ENCODE measurements at places on chromosomes 3 and 15.
A peak's percentile ranks its signal among the peaks of the same experiment; 100 is the strongest.

- peak; percentile 45 for DNase-seq
Observed at GRCh38 chr15:50183112-50183794, 1.3 kb downstream of the SLC27A2 start.

- DNase-seq: no peak
Observed at GRCh38 chr3:180073561-180073960, 36.8 kb upstream of the PEX5L start.

DNA sequence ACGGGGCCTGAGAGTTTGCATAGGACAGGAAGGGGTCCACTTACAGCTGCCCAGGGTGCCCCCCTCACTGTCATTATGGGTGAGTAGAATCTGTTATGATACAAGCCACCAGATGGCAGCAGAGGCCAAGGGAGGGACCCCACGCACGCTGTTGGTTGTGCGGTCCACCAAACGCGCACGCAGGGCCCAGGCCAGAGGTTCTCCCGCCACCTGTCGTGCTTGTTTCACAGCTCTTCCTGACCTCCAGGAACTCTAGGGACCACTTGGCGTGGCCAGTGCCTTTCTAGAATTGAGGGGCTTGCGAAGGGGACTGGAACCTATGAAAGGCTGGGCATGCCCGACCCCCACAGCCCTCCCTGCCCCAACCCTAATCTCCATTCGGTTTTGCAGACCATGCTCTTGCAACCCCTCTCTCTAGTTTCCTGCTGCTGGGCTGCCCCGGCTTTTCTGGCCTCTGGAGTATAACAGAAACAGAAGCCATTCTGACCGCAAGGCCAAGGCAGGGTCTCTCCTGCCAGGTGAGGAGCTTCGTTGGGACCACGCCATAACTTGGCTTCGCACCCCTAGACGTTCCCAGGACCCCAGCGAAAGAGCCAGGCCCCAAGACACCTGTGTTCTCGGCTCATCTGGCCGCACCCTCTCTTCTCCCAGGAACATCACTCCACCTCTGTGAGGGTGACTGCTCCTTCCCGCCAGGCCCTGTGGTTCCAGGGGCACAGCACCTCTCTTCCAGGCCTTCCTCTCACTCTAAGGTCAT lies 46.0 kb downstream of the ALDH1L1 start:
- DNase-seq: peak; percentile 50

DNA sequence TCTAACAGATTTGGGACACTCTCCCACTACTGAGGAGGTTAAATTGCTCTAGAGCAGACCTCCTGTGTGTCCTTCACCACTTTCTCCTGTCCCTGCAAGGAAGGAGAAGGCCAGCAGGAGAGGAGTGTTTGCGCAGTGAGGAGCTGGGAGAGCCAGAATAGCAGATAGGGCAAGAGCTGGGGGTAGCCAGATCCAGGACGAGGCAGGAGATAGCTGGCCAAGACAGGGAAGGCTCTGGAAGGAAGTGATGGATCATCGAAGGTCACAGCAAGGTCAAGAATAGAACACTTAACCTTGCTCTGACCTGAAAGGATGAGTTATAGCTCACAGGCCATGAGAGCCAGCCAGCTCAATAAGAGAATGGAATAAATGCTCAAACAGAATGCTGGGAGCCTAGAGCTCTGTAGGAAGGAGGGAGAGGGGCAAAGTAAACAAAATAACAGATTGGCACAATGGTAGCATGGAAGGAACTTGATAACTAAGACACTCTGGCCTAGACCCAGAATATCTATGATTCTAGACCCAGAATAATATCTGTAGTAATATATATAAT lies 37.5 kb upstream of the FSIP1 start:
- DNase-seq: no peak

DNA sequence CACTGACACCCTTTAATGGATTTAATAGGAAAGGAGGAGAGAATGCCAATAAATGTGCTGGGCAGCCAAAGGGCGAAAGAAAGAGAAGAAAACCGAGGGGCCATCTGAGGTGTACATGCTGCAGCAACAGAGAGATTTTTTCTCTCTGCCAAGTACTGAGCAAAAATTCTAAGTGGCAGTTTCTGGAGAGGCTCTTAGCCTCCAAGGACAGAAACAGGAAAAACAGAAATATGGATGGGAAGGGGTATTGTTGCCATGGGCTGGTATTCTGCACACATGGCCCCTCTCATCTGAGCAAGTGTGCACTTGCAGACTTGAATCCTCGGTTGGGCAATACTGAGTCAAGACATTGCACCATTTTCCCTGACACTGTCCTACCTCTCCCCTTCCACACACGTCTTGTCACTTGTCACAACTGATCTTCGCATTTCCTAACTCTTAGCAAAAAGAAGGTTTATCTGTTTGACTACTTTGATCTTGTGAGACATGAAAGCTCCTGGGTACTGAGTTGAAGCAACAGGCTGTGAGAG lies 73.9 kb downstream of the PRICKLE2 start:
- DNase-seq: no peak

- DNase-seq: no peak
Observed at GRCh38 chr15:97688177-97688576, 272.3 kb upstream of the ARRDC4 start.

GRCh38 chr3:190886945-190887344 lies 24.5 kb upstream of the GMNC start:
- no peak for DNase-seq

DNA sequence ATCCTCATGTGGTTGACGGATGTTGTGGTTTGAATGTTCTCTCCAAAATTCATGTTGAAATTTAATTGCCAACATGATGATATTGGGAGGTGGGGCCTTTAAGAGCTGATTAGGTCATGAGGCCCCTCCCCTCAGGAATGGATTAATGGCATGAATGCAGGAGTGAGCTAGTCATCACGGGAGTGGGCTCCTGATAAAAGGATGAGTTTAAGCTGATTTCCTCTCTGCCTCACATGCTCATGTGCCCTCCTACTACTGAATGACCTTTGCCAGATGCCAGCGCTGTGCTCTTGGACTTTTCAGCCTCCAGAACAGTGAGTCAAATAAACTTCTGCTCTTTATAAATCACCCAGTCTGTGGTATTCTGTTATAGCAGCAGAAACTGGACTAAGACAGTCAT lies 111.2 kb downstream of the MYO5A start:
- no peak for DNase-seq

- no peak for DNase-seq
Observed at GRCh38 chr15:57148262-57148661, 228.0 kb upstream of the CGNL1 start.

- DNase-seq: peak; percentile 12
Observed at GRCh38 chr3:31981206-31982181, at the start of the genes OSBPL10 and ZNF860. Gene OSBPL10 (minus strand): TSS chr3:31981262. CDS start chr3:31981179, 83 bp downstream. Gene ZNF860 (plus strand): TSS chr3:31981750. CDS start chr3:31989080, 7,330 bp downstream.

GRCh38 chr15:20356911-20357480 lies 184.6 kb downstream of the GOLGA6L6 start:
- no peak for DNase-seq

DNA sequence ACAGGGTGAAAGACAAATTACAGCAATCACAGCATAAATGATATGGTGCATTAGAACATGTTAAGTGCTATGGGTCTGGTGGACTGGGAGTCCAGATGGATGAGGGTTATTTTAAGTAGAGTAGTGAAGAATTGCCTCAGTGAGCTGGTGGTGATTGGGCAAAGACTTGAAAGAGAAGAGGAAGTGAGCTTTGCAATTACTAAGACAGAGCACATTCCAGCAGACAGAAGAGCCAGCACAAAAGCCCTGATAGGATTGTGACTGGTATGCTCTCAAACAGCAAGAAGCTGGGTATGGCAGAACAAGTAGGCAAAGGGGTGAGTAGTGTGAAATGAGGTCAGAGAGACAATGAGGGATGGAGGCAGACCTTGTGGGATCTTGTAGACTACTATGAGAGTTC lies 2.1 kb upstream of the ACKR4 start:
- DNase-seq: no peak

DNA sequence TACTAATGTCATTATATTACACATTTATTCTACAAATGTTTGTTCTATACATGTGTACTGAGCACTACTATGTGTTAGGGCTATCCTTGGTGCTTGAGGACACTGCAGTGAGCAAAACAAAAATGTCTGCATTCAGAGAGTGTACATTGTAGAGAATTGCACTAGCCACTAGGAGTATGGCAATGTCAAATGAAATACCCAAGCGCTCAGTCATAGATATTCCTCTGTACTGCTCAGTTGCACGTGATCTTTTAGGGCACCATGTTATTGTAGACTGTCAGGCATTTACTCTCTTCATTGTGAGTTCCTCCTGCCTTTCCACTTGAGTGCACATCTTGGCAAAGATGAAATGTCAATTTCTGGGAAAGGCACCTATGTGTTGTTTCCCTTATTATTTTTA lies 36.8 kb downstream of the FNDC3B start:
- DNase-seq: no peak

DNA sequence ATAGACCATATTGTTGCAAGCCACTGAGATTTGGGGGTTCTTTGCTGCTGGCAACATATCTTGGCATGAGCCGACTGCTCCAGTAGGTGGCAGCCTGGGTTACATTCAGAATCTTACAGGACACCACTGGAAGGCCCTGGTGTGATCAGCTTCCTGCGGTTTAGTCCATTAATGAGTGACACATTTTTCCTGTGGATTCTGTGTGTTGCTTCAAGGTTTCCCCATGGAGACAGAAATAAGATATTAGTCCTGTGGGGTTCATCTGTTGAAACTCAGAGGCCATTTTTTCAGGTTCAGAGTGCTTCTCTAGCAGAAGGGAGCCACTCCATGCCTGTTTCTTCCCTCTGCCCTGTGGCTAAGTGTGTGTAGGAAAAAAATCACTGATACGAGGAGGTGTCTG lies 116.2 kb downstream of the MFSD1 start:
- peak; percentile 11 for DNase-seq

GRCh38 chr15:29567336-29567735 lies 254.9 kb downstream of the TJP1 start:
- DNase-seq: no peak

- DNase-seq: peak; percentile 24
Observed at GRCh38 chr3:55675478-55675877, 188.4 kb upstream of the WNT5A start.

DNA sequence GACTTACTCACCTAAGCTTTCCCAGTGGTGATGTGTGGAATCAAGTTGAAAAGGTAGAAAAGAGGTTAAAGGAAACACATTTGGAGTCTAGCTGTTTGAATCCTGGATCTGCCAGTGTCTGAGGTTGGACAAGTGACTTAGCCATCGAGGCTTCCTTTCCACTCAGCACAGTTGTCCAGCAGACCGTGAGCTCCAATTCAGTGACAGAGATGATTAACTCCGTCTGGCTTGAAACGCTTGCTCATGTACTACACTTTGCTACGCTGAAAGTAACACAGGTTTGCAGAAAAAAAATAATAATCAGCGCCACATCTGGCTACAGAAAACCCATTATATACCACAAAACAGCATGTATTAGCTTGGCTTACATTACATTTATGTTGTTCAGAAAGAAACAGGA lies 364.9 kb upstream of the MCTP2 start:
- no peak for DNase-seq

All from stimulated activated naive CD8-positive, alpha-beta T cell treated with anti-CD3 and anti-CD28 coated beads, Interleukin-15, amount 100 ng/mL, for 72 hours (primary cell).